Stimulated activated CD4-positive, alpha-beta T cell treated with anti-CD3 and anti-CD28 coated beads, Interleukin-1b, Interleukin-23, amount 100 ng/mL, for 48 hours (primary cell): ENCODE measurements at places on chromosomes 3 and 15.

DNA sequence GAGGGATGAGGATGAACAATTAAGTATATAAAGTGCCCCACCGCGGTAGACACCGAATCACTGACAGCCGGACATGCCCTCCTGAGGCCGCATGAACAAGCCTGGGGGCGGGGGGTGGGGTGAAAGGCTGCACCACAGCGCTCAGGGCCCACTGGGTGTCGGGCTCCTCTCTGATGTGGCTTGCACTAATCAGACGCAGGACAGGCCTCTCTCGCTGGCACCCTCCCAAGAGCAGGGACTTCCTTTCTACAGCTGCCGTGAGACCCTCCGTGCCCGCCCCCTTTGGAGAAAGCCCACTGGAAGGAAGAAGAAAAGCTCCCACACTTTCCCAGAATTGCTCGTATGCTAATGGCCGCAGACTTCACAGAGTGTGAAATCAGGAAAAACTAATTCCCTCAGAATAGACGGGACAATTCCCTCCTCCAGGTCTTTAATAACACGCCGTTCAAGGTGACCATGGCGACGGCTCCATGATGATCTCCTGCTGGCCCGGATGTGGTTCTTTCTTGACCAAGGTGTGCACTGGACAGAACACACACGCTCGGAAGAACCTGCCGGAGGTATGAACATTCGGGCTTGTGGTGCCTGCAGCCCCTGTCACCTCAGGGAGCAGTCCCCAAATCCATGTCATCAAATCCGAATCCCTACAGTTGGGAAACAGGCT is 32.0 kb downstream of the IQSEC1 start:
- no peak for DNase-seq

- no peak for DNase-seq
Measured at GRCh38 chr3:117548600-117548999, 839.0 kb downstream of the TUSC7 start.

DNA sequence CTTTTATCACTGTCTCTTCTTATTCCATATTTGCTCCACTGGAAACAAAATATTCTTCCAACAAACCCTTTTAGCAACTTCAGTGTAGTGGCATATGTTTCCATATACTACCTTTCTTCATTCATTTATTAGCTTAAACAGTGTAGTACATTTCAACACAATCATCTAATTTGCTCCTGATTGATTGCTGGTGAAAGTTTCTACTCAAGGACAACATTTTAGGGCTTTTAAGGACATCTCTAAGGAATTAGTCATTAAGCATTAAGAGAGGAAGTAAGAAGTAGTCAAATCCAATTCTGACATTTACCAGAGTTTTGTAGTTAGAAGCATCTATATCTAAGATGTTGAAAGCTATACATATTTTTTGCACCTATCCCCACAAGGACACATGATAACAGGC is 55.8 kb downstream of the RSRC1 start:
- DNase-seq, result no peak

GRCh38 chr3:187777331-187777941 is 32.2 kb upstream of the BCL6 start:
- DNase-seq, result peak; percentile 51

- no peak for DNase-seq
Measured at GRCh38 chr3:13087320-13087990, 14.2 kb upstream of the IQSEC1 start.

- DNase-seq, result no peak
Measured at GRCh38 chr3:55476515-55476914, 10.6 kb downstream of the WNT5A start.
